GM03348 (cell line): ENCODE measurements at places on chromosomes 5 and 9.

DNA sequence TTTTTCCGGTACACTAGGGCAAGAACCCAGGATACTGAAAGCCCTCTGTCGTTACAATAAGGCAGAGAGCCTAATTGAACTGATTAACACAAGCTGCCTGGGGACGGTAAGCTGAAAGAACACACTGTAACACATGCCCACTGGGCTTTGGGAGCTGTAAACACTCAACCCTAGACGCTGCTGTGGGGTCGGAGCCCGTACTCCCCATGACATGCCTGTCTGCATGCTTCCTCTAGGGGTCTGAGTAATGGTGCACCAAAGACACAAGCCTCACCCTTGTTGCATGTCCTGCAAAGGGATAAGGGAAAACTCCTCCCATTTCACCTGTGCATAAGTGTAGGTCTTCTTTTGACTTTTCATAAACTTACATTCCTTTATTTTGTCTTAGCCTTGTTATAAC, 194.0 kb downstream of the FBXL7 start:
- DNase-seq, result no peak

- no peak for DNase-seq
These were observed 23.3 kb downstream of the PITX1 start for GRCh38 chr5:135010502-135011354.

GRCh38 chr5:41815261-41815660, 55.0 kb downstream of the OXCT1 start:
- no peak for DNase-seq

GRCh38 chr9:110015759-110016158, 192.2 kb downstream of the C9orf152 start:
- DNase-seq, result no peak

- peak; percentile 70 for DNase-seq
These were observed 125.2 kb downstream of the GPBP1 start for GRCh38 chr5:57298985-57299491.

GRCh38 chr5:107436201-107436600, 234.5 kb downstream of the EFNA5 start:
- no peak for DNase-seq
